ENCODE measurements at places on chromosomes 3 and 15.

DNA sequence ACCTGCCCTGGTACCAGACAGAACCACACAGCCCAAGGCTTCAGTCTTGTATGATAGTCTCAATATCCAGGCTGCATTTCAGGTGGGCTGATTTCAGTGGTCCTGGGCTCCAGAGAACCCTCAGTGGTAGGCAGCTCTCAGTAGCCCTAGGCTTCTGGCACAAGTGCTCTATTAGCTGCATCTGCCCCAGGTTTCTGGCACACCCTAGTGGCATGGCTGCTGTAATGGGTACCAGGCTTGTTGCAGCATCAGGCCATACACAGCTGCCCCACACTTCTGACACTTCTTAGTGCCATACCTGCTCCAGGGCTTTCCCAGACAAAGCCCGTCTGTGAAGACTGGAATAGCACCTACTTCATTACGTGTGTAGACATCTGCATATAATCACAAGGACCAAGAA, 1062.2 kb upstream of the EPHA6 start:
- no peak for DNase-seq

- DNase-seq = peak; percentile 51
Measured at GRCh38 chr15:40102897-40103858, 5.5 kb downstream of the BMF start.

- DNase-seq = peak; percentile 13
Measured at GRCh38 chr3:51710631-51711351, 3.9 kb downstream of the GRM2 start.

GRCh38 chr3:10370429-10370828, 49.5 kb upstream of the SEC13 start:
- DNase-seq = peak; percentile 64

DNA sequence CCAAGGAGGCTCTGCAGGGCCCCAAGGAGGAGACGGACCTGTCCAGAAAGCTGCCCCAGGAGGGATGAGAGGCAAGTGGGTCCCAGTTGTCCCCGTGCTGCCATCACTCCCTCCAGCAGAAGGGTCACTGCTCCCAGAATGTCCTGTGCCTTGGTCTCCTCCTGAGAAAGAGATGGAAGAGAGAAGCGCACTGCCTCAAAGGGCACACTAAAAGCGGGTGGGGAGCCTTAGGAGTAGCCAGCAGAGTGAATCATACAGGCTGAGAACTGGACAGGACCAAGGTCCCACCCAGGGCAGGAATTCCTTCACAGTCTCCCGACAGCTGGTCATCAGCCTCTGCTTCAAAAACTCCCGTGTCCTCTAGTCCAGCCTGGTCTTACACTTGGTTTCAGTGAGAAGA, 4.6 kb downstream of the THPO start:
- peak; percentile 28 for DNase-seq

GRCh38 chr3:192064959-192065358, 604.0 kb downstream of the PYDC2 start:
- DNase-seq = no peak

DNA sequence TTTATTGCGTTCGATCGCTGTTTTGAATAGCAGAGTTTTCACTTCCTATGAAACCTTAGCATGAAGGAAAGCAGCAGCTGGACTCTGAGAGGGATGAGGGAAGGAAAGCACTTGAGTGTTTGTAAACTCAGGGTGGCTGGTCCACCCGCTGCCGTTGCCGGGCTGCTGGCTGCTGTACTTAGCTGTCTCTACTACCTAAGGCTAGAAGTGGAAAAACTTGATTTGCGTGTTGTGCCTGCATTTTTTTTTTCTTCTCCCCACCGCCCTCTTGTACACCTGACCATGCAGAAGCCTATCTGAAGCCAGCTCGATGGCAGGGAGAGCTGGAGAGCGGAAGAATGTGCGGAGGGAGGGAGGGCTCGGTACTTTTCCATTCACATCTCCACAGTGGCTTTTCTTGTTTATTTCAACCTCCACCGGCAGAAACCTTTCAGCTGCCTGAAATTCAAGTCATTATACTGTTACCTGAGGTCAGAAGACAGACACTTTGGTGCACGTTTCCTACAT, 4.8 kb upstream of the BCL6 start:
- no peak for DNase-seq

DNA sequence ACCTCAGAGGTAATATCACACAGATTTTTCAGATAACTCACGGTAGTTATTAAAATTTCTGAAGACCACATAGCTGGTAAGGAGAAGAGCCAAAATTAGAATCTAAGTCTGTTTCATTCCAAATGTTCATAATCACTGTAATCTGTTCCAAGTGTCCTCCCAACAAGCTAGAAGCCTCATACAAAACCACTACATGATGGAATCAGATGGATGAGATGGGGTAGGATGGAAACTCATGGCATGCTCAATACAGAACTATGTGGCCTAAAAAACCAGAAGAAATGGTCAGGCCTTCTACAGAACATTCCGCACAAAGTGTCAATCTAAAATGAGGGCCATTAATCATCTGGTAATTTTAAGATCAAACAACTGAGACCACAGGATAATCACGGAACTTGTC, 91.8 kb downstream of the THBS1 start:
- DNase-seq = no peak

- DNase-seq = peak; percentile 51
Measured at GRCh38 chr15:101320501-101321052, 25.5 kb upstream of the SNRPA1 start.

- DNase-seq = no peak
Measured at GRCh38 chr3:87607234-87607633, 330.9 kb upstream of the POU1F1 start.

- no peak for DNase-seq
Measured at GRCh38 chr3:10280571-10280970, 12.2 kb downstream of the GHRL start.

- DNase-seq = no peak
Measured at GRCh38 chr3:131714585-131715220, 211.9 kb upstream of the MRPL3 start.

DNA sequence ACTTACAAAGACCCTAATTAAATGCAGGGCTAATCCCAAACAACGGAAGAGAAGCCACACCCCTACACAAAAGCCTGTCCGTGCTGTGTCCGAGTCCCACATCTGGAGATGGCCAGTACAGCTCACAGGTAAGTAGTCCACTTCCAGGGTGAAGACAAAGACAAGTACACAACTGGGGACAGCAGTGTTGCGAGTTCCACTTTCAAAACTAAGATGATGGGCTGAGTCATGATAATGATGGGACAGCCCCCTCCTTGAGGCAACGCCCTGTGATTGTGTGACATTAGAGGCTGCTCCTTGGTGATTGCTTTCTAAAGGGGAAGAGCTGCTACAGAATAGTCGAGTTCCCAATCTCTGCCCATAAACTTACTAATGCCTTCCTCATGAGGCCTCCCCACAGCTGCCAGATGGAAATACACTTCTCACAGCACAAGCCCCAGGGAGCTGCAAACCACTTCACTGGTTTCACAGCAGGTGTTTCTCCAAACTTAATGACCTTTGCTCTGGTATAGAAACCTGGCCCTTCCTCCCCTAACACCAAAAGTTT, 27.6 kb downstream of the RFT1 start:
- peak; percentile 10 for DNase-seq

DNA sequence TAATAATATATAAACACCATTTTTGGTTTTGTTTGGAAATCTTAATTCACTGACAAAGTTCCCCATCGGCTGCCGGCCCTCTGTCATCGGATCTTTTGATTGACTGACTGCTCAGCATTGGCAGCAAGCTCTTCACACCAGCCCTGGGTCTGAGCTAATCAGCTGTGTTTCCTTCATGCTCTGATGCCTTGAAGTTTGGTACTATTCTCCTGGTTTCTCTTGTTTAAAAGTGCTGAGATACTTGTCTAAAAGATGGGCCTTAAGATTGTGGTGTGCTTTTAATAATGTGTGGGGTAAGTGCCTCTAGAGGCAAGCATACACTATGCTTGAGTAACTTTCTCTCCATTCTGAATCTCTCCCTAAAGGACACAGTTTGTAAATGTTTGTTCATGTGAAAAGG, 415.5 kb upstream of the TPRG1 start:
- DNase-seq = no peak

DNA sequence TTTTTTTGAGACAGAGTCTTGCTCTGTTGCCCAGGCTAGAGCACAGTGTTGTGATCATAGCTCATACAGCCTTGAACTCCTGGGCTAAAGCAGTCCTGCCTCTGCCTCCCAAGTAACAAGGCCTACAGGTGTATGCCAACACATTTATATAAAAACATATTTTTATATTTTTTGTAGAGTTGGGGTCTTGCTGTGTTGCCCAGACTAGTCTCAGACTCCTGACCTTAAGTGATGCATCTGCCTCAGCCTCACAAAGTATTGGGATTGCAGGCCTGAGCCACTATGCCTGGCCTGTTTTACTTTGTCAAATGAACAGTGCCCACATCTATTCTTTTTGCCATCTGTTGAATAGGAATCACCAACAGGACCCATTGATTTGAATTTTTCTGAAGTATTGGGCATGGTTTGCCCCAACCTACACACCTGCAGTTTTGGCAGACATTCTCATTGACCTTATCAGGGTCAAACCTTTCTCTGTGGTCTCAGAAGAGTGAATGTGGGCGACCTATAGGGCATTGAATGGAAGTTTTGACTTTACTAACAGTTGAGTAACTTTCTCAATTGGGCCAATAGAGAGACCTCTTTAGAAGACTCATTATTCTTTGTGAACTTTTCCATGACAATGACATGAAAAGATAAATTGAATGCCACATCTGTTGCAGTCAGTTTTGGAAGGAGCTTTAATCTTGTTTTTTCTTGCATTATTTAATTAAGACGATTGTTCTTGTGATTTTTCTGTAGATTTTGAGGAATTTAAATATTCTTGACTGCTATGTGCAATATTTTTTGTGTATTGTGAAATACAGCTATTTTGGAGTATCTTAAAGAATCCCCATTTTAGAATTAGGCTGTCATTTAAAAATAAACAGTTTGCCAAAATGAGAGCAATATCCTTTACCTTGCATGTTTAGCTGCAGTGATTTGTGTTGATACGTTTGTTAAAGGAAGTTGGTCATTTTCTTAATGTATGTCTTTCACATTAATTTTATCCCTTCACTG, 2.7 kb downstream of the IREB2 start:
- DNase-seq = no peak

GRCh38 chr3:126931806-126932187, 51.1 kb upstream of the PLXNA1 start:
- no peak for DNase-seq

DNA sequence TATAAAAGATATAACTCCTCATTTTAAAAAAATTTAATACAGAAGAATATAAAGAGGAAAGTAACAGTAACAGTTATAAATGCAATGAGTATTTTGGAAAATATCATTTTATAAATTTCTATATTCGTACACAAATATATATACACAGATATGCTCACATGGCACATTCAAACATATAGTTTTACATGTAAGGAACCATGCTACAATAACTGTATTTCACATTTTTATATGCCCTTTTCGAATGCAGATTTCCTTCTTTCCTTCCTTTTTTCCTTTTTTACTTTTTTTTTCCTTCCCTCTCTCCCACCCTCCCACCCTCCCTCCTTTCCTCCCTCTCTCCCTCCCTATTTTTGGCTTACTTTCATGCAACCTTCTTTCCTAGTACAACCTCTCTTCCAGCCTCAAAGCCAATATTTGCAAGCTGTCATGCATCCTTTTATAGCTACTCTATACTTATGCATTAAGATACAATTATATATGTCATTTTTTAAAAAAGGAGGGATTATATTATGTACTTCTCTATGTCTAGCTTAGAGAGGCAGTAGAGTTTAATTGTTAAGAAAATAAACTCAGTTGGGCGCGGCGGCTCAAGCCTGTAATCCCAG, 830.5 kb downstream of the IGSF11 start:
- DNase-seq = no peak

DNA sequence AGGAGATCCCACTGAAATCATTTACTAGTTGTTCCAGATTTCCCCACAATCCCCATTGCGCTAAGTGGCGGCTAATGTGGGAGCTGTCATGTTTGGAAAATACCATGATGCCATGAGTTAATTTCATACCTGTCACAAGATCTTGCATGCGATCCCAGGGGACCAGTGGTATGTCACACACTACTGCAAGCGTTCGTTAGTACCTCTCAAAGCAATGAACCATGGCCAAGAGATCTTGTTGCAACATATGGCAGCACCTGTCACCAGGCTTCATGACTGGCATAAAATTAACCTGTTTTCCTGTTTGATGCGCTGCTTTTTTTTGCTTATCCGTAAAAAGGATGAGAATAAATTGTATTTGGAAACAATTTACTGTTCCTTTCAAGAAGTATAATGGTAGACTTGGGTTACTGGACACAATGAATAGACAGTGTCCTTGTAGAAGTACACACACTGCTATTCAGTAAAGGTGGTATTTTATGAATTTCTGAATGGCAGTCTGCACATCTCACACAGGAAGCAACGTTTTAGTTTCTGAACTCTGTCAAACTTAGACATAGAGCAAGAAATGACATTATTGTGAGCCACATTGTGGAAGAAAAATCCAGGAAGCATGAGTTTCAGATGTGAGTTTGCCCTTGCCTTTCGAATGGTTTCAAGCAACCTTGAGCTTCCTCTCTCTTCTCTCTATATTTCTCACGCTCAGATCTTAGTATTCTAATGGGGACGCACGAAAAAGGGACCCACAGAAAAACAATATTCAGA, 81.9 kb downstream of the CHL1 start:
- DNase-seq = no peak

DNA sequence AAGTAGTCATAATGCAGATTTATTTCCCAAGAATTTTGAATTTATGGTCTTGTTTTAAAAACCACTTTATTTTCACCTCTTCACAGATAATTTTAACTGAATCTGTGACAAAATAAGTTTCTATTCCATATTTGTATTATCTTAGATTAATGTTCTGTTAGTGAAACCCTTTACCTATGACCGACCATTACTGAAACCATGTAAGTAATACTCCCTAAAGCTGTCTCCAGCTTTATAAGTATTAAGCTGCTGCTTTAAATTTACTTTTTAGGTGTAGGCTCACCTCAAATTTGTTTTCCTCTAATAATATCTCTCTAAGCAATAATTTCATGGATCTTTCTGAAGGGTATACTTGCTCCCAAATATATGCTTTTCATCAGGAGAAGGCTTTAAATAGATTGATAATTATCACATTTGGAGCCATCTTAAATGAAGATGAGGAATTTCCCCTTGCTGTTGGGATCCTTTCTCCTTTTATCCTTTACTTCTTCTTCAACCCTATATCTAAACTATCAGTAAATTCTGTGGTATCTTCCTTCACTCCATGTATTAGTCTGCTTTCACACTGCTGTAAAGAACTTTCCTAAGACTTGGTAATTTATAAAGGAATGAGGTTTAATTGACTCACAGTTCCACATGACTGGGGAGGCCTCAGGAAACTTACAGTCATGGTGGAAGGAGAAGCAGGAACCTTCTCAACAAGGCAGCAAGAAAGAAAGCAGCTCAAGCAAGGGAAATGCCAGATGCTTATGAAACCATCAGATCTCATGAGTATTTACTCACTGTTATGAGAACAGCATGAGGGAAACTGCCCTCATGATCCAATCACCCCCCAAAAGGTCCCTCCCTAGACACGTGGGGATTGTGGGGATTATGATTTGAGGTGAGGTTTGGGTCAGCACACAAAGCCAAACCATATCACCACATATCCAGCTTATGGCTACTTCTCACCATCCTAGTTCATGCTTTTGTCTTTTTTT, 92.3 kb upstream of the P2RY1 start:
- DNase-seq = no peak

Data from ELR (cell line).